ENCODE measurements at places on chromosomes 5 and 9.

- DNase-seq = no peak
Measured at GRCh38 chr5:172642926-172643871, 2.1 kb downstream of the NEURL1B start.

- no peak for DNase-seq
Measured at GRCh38 chr5:112752335-112752734, 14.7 kb downstream of the APC start.

DNA sequence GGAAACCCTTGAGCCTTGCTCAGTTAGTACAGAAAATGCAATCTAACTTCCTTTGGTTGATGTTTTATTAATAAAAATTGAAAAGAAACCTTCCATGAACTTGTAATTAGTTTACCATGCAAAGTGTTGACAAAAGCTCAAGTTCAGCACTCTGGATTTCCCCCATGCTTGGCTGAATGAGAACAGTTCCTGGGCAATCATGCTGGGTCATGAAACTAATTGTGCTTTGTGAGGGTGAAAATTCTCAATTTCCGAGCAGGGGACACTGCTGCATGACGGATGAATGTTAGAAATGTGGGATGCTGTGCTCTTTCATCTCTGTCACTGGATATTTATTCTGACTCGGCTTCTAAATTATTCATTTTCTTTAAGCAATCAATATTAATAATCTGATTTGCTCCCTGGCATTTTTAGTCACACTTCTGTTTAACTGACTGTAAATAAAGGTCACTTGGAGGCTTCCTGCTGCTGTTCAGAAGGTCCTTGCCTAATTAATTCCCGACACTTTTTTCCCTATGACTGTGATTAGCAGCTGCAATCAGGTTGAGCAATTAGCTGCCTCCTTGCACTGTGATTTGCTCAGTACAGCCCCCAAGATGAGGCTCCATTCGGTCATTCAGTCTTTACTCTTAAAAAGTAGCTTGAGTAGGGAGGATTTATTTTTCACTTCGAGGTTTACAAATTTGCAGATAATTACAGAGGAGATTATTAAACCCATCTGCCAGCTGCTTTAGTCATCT is 678.1 kb upstream of the ZNF608 start:
- DNase-seq = no peak

- no peak for DNase-seq
Measured at GRCh38 chr9:76528056-76528455, 69.1 kb downstream of the GCNT1 start.

DNA sequence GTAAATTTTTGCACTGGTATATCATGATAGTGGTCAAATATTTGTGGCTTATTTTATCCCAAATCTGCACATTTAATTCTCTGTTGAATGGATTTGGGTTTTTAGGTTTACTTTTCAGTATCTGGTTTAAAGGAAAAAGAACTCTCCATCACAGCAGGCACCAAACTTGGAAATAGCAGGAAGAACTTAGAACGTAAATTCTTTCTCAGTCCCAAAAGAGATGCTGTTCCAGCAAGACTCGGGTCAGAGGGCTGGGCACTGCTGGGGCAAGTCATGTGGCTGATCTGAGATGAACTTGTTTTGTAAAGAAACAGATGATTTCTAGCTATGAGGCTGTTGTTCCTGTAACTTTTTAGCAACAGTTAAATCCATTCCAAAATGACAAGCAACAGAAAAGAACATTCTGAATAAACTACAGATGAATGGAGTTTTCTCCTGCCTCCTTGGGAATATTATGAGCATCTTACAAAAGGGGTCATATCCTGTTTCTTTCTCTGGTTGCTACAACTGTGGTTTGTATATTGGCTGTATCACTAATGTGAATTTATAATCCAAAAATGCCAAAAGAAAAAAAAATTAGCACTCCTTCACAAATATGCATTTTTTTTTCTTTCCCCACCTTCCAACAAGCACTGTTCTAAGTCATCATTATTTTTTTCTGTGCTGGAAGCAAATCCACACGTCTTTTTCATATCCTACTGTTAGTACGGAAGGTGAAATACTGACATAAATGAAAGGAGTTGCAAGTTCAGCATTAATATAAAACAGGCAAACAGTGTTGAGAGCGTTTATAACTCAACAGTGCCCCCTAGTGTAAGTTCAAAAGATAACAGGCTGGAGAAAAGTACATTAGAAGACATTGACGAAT is 31.1 kb downstream of the OR2K2 start:
- peak; percentile 43 for DNase-seq

- no peak for DNase-seq
Measured at GRCh38 chr9:113511047-113511521, 47.6 kb downstream of the RGS3 start.

- DNase-seq = no peak
Measured at GRCh38 chr5:116388564-116389258, 185.9 kb downstream of the SEMA6A start.

GRCh38 chr5:55935371-55935770 is 59.4 kb downstream of the IL6ST start:
- no peak for DNase-seq
